ENCODE measurements at places on chromosomes 5 and 9. TPM values are rescaled to one million over a fixed set of nuclear protein-coding genes. Genes with fewer than 3 reads are reported as not detected.

Gene MYMK
- polyA plus RNA-seq, result not detected

DNA sequence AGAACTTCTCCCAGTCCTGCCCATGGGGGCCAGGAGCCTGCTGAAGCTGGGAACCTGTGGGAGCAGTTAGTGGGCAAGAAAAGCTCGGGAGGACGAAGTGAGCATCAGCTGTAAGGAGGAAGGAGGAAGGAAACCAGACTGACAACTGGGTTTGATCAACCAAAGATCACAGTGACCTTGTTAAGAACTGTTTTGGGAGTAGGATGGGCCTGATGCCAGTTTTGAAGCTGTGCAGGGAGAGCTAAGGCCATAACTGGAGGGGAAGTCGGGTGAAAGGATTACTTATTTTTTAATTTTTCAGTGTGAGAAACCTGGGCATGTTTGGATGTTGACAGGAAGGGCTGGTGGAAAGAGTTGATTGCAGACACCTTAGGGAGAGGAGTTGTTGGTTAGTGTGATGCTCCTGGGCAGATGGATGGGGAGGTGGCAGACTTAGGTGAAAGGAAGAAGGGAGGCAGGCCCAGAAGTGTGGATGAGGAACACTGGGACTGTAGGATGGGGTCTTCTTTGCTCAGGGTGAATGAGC, 58.3 kb upstream of the KLF4 start:
- no peak for DNase-seq

DNA sequence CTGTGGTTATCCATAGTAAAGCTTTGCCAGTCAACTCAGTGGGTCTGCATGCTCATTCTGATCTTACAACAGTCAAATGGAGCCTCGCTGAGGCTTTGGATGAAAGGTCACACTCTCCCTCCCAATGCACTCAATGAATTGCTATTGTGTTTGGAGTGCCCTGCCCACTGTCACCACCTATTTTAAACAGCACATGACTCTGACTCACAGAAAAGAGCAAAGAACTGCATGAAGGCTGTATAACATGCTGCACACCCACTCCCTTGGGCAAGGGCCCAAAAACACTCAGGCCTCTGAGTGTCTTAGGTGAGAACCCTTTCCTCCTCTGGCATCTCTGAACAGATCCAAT, 118.7 kb upstream of the CCDC112 start:
- no peak for DNase-seq

GRCh38 chr5:95822542-95823181, at the start of gene GLRX:
Gene GLRX, minus strand, starts transcription at chr5:95822726. Its CDS starts 64 bp downstream, at chr5:95822662.
- peak; percentile 59 for DNase-seq

DNA sequence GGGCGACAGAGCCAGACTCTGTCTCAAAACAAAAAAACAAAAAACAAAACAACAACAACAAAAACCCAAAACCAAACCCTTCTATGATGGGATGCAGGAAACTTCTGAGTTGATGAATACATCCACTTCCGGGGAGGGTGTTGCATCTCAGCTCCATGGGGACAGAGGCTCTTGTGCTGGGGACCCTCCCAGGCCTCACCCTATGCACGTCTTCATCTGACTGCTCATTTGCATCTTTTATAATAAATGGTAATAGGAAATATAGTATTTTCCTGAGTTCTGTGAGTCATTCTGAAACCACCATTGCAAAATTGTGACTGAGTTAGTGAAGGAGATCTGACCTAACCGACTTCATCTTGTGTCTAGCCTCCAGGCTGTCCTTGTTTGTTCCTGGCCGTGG, 109.5 kb upstream of the SLC28A3 start:
- no peak for DNase-seq

- DNase-seq, result no peak
These were observed 89.2 kb downstream of the FSTL4 start for GRCh38 chr5:133523013-133523658.

GRCh38 chr5:163706053-163706771, 200.8 kb downstream of the MAT2B start:
- DNase-seq, result peak; percentile 18

- DNase-seq, result no peak
These were observed 20.5 kb upstream of the CDKN2AIPNL start for GRCh38 chr5:134432174-134432573.

Gene HAPLN1
- polyA plus RNA-seq, result not detected

GRCh38 chr9:129597355-129598088, 23.4 kb downstream of the C9orf50 start:
- DNase-seq, result no peak

- no peak for DNase-seq
These were observed 128.9 kb upstream of the RAPGEF1 start for GRCh38 chr9:131868766-131869165.

Gene RNF38
- 18.0 TPM for polyA plus RNA-seq

DNA sequence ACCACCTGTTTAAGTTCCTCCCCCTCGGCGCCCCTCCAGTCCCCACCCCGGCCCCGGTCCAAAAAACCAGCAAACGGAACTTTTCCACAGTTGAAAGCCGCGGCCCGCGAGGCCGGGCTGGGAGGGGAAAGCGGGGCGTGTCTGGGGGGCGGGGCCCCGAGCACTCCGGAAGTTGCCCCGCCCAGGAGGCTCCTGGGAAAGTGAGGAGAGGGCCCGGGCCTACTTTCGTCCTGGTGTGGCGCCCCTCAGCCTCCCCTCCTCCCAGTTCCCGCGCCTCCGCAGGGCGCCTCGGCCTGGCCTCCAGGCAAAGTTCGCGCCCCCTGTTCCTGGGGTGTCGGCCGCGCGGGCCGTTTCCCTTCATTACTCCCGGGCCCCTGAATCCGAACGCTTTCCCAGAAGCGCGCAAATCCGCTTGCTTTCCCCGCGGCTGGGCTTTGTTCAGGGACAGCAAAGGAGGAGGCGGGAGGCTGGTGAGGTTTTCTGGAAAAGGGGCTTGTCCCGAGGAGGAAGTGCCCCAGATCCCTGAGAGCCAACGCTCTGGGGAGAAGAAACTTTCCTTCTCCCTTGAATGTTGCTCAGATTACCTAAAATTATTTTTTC, 4.5 kb upstream of the DMRT3 start:
- no peak for DNase-seq

Gene NEUROG1
- polyA plus RNA-seq, result not detected

GRCh38 chr5:135605221-135605620, 26.4 kb upstream of the CXCL14 start:
- DNase-seq, result no peak

Gene DAB2IP
- polyA plus RNA-seq, result 20.5 TPM

GRCh38 chr5:143140492-143141203, 262.8 kb downstream of the NR3C1 start:
- DNase-seq, result no peak

DNA sequence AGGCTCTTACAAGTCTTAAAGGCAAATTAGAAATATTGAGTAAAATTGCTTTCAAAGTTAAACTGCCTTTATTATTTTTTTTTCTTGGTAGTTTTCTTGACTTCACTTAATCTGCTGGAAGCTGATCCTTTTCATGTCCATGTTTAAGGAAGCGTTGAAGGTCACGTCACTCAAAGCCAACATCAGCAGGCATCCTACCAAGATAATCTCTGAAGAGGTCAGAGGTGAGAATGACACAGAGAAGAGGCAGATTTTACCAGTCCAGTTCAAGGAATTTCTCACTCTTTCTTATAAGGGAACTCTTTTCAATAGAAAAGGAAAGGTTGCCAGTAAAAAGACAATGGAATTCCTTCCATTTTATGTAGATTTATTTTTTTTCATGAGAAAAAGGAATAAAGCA, 259.8 kb downstream of the ANXA1 start:
- no peak for DNase-seq

- DNase-seq, result no peak
These were observed 11.9 kb upstream of the AQP7 start for GRCh38 chr9:33414268-33414667.

- no peak for DNase-seq
These were observed 804.6 kb upstream of the COX7C start for GRCh38 chr5:85813146-85813545.

Gene TRIM36
- polyA plus RNA-seq, result 0.06 TPM

Gene FOXD4L6
- polyA plus RNA-seq, result not detected

DNA sequence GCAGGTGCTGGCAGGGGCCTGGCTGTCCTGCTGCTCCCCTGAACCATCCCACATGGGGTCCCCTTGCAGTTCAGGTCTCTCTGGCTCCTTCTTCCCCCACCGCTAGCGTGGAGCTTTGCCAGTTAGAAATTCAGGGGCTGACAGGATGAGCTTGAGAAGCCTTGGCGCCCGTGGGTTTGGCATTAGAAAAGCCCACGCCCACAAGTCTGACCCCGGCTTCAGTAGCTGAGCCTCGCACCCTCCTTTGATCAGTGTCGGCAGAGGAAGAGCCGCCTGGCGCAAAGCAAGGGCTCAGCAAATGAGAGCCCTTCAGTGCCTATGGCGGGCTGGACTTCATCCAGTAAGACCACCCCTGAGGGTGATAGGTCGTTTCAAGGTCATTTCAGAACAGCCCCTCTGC, 30.1 kb upstream of the NCS1 start:
- no peak for DNase-seq

GRCh38 chr9:110821064-110821463, 152.5 kb downstream of the MUSK start:
- DNase-seq, result no peak

GRCh38 chr9:122821278-122821943, 7.0 kb downstream of the PDCL start:
- DNase-seq, result no peak

DNA sequence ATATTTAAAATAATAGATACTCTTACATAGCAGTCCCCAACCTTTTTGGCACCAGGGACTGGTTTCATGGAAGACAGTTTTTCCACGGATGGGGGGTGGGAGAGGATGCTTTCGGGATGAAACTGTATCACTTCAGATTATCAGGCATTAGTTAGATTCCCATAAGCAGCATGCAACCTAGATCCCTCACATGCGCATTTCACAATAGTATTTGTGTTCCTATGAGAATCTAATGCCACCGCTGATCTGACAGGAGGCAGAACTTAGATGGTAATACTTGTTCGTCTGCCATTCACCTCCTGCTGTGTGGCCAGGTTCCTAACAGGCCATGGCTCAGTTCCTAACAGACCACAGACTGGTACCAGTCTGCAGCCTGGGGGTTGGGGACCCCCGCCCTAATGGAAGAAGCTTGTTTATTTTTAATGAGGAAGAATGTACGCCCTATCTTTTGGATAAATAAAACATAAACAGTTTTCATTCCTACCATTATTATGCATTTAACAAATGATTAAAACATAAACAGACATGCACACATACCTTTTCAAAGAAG, 187.7 kb downstream of the ZSWIM6 start:
- no peak for DNase-seq

DNA sequence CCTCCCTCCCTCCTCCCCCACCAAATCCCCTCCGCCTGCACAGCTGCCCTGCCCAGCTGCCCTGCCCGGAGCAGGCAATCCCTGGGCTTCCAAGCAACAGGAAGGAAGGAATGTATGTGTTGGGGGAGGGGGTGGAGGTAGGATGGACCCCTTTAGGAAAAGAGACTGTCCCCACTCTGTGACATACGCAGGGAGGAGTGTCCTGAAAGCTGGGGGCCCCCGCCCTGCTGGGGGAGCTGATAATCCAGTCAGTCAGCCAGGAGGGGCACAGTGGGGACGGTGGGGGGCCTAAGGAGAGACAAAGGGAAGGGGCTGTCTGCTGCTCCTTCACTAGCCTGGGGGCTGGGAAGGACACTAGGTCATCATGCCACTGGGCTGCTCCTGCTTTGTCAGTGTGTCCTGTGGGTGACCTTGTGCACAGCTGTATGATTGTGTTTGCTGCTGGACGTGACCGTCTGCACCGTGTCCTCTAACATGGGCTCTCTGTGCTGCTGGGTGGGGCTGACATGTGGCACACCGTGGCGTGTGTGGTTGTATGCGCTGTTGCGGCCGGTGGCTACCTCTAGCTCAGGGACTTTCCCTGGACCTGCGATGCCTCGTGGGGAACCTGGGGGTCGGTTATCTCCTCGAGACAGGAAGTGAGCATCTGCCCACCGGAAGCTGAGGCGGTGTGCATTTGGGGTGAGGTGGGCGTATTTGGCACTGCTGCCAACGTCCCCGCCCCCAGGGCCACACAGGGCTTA, 3.0 kb downstream of the N4BP3 start:
- DNase-seq, result no peak

DNA sequence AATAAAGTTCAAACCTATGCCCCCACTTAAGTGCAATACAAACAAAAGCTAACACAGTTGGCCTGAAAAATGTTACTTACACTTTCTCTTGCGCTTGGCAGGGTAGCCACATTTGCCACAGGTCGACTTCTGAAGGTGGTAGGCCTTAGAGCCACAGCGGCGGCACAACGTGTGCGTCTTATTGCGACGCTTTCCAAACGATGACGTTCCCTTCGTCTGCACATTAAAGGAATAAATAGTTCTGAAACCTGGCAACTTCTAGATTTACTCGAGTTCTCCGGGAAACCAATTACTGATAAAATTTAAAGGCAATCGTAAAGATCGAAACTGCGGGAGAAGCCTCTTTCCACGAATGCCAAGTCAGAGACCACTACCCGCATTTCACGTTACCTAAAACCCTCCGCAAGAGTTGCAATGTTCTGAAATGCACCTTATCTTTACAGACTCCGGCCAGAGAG, 602 bp downstream of the RPL37 start:
- DNase-seq, result no peak

Gene LRRC19
- polyA plus RNA-seq, result not detected

DNA sequence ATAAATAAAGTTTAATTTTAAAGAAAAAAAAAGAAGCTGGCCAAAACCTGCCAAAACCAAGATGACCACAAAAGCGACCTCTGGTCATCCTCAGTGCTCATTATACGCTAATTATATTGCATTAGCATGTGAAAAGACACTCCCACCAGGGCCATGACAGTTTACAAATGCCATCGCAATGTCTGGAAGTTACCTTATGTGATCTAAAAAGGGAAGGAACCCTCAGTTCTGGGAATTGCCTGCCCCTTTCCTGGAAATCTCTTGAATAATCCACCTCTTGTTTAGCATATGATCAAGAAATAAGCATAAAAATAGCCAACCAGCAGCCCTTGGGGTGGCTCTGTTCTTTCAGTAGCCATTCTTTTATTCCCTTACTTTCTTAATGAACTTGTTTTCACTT, 178.3 kb upstream of the MAP1B start:
- DNase-seq, result no peak

Gene RPL12
- 2,541 TPM for polyA plus RNA-seq

Gene TSSK1B
- not detected for polyA plus RNA-seq

GRCh38 chr5:121987052-121987684, 25.4 kb downstream of the SRFBP1 start:
- no peak for DNase-seq

GRCh38 chr9:108724652-108725051, 131.1 kb downstream of the ACTL7B start:
- no peak for DNase-seq

Gene PIP5K1B
- polyA plus RNA-seq, result not detected

GRCh38 chr5:76831110-76831452, 12.3 kb downstream of the F2RL1 start:
- no peak for DNase-seq
